Right atrium auricular region (tissue), 2 donors: ENCODE measurements at places on chromosomes 4 and X. TPM values are rescaled to one million over a fixed set of nuclear protein-coding genes. Genes with fewer than 3 reads are reported as not detected.
A peak's percentile ranks its signal among the peaks of the same experiment; 100 is the strongest.

XAGE1A gene
- total RNA-seq = not detected

ERAS gene
- not detected for total RNA-seq

GC gene
- total RNA-seq = not detected

SYP gene
- 2.8 TPM for total RNA-seq

SMIM43 gene
- total RNA-seq = not detected

MEPE gene
- not detected for total RNA-seq

CENPE gene
- total RNA-seq = 3.0 TPM

ARX gene
- total RNA-seq = not detected

SMR3A gene
- total RNA-seq = not detected

TACR3 gene
- total RNA-seq = not detected

GAGE12F gene
- not detected for total RNA-seq

TBC1D14 gene
- total RNA-seq = 33.7 TPM

DNA sequence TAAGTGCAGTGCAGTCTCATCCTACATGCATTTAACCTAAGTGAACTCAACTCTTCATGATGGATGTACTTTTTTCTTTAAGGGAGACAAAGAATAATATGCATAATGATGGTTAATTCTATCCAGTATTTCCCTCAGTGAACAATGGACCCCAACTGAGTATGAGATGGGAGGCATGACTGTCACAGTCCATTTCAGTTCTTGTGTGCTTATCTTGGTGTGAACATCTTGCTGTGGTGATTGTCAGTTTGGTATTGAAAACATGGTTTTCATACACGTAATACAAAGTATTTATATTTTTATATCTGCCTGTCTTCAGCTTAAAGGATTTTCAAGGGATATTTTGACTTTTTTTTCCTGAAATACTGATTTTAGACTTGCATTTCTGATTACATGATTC, 72.0 kb upstream of the NDUFC1 start:
- no peaks in the 10 kb centered on the region for H3K4me1 ChIP-seq
- H3K36me3 ChIP-seq = peaks cover 62% of the 10 kb centered on the region

DNA sequence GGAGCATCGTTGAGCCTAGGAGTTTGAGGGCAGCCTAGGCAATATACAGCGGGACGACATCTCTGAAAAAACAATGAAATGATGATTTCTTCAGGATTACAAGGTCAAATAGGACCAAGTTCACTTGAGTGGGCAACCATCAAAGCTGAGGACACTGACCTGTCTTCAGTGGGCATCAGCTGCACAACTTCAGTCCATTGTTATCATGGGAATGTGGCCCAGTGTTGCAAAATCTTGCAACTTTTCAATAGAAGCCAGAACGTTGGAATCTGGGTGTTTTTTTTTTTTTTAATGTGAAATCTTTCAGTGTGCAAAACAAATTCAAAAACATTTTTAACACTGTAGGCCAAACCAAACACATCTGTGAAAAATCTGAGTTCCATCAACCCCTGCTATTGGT, 155.4 kb upstream of the PLAC1 start:
- H3K27ac ChIP-seq = no peak overlapping the region
- H3K36me3 ChIP-seq = no peaks in the 10 kb centered on the region
- DNase-seq = no peak
- no peak overlapping the region for H3K4me3 ChIP-seq

- H3K4me1 ChIP-seq = no peaks in the 10 kb centered on the region
- H3K36me3 ChIP-seq = no peaks in the 10 kb centered on the region
- no peaks in the 10 kb centered on the region for H3K27me3 ChIP-seq
Observed at GRCh38 chrX:49310371-49310770, 6.9 kb downstream of the GAGE10 start.

- DNase-seq = no peak
- H3K4me3 ChIP-seq = no peak overlapping the region
- H3K36me3 ChIP-seq = no peaks in the 10 kb centered on the region
Observed at GRCh38 chr4:52641854-52642563, 17.1 kb downstream of the USP46 start.

DNA sequence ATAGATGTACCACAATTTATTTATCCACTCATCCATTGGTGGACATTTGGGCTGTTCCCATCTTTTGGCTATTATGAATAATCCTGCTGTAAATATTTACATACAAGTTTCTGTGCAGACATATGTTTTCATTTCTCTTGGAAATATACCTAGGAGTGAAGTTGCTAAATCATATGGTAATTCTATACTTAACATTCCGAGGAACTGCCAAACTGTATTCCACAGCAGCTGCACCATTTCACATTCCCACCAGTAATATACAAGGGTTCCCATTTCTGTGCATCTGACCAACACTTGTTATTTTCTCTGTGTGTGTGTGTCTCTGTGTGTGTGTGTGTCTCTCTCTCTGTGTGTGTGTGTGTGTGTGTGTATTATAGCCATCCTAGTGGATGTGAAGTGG, 15.4 kb upstream of the DOCK11 start:
- no peak for DNase-seq
- no peak overlapping the region for H3K4me3 ChIP-seq
- H3K4me1 ChIP-seq = no peaks in the 10 kb centered on the region
- no peaks in the 10 kb centered on the region for H3K27me3 ChIP-seq
- H3K27ac ChIP-seq = no peak overlapping the region

DNA sequence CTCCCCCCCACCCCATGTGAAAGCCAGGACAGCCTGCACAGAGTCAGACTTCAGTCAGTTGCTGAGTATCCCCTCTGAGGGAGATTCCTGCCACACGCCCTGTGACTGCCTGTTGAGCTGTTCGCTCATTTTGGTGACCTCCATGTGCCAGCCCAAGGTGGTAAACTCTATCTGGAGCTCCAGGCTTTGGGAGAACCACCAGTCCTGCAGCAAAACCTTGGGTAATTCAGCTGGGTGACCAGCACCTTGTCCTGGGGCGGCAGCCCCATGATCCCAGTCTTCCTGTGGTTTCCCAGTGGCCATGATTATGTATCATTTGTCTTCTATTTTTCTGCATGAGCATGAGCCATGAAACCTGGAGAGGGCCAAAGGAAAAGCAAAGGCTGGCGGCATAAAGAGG, 73.4 kb downstream of the NBDY start:
- H3K4me3 ChIP-seq = peak overlapping the region; percentile 53
- H3K27me3 ChIP-seq = no peaks in the 10 kb centered on the region
- H3K27ac ChIP-seq = no peak overlapping the region
- no peaks in the 10 kb centered on the region for H3K36me3 ChIP-seq
- peaks cover 14% of the 10 kb centered on the region for H3K4me1 ChIP-seq

- H3K27ac ChIP-seq = no peak overlapping the region
- H3K36me3 ChIP-seq = no peaks in the 10 kb centered on the region
Observed at GRCh38 chrX:96474741-96475125, 209.9 kb upstream of the DIAPH2 start.

DNA sequence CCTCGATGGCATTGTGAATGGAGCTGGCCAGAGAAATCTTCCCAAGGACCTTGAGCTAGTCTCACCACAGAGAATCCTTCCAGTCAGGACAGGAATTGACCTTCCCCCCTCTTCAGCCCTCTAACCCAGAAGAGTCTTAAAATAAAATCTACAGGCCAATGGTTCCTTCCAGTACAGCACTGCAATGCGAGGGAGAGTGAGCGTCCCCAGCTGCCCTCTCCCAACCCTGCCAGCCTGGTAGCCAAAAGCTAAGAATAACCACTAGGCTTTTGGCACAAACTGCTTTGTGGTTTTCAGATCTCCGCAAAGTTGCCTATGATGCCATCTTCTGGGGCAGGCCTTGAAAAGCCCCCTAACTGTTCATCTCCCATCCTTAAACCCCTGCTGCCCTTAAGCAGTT, 175.1 kb downstream of the AR start:
- no peaks in the 10 kb centered on the region for H3K27me3 ChIP-seq
- no peaks in the 10 kb centered on the region for H3K36me3 ChIP-seq
- H3K27ac ChIP-seq = peak overlapping the region; percentile 54

- no peaks in the 10 kb centered on the region for H3K36me3 ChIP-seq
- H3K27ac ChIP-seq = no peak overlapping the region
- H3K4me3 ChIP-seq = no peak overlapping the region
- H3K27me3 ChIP-seq = no peaks in the 10 kb centered on the region
Observed at GRCh38 chr4:10762561-10762960, 78.0 kb upstream of the CLNK start.

DNA sequence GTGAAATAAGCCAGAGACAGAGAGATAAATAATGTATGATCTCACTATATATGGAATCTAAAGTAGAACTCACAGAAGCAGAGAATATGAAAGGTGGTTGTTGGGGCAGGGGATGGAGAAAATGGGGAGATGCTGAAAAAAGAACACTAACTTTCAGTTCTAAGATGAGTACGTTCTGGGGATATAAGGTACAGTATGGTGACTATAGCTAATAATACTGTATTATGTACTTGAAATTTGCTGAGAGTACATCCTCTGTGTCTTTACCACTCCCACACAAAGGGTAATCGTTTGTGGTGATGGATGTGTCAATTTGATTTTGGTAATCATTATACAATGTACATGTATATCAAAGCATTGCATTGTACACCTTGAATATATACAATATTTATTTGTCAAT, 6.6 kb downstream of the FBXL5 start:
- no peak for DNase-seq
- no peaks in the 10 kb centered on the region for H3K4me1 ChIP-seq
- no peaks in the 10 kb centered on the region for H3K36me3 ChIP-seq
- H3K27ac ChIP-seq = no peak overlapping the region
- H3K27me3 ChIP-seq = no peaks in the 10 kb centered on the region

DNA sequence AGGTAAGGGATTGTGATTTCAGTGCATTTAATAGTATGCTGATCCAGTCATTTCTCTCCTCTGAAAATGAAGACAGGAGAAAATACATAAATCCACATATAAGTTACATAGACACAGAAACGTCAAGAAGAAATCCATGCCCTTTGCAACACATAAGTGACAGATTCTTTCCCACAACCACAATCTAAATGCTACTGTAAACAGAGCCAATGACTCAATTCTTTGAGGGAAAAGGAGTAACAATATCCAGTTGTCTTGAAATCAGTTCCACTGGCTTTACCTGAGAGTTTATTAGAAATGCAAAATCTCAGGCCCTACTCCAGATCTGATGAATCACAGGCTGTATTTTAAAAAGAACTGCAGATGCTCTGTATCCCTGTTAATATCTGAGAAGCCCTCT, 66.4 kb downstream of the ARAP2 start:
- no peaks in the 10 kb centered on the region for H3K27me3 ChIP-seq
- H3K27ac ChIP-seq = no peak overlapping the region
- no peaks in the 10 kb centered on the region for H3K4me1 ChIP-seq
- H3K36me3 ChIP-seq = no peaks in the 10 kb centered on the region

- H3K27ac ChIP-seq = no peak overlapping the region
- no peak for DNase-seq
- H3K36me3 ChIP-seq = no peaks in the 10 kb centered on the region
- no peaks in the 10 kb centered on the region for H3K27me3 ChIP-seq
- no peaks in the 10 kb centered on the region for H3K4me1 ChIP-seq
Observed at GRCh38 chrX:14673764-14674163, 144.4 kb downstream of the GLRA2 start.

- no peak for DNase-seq
- H3K36me3 ChIP-seq = no peaks in the 10 kb centered on the region
- H3K4me1 ChIP-seq = no peaks in the 10 kb centered on the region
- H3K27me3 ChIP-seq = no peaks in the 10 kb centered on the region
- no peak overlapping the region for H3K27ac ChIP-seq
Observed at GRCh38 chr4:149997881-149998421, 80.3 kb upstream of the DCLK2 start.

GRCh38 chr4:95831166-95831565, 8.7 kb upstream of the PDHA2 start:
- no peak overlapping the region for H3K4me3 ChIP-seq
- no peak overlapping the region for H3K27ac ChIP-seq
- H3K4me1 ChIP-seq = no peaks in the 10 kb centered on the region
- no peaks in the 10 kb centered on the region for H3K27me3 ChIP-seq
- H3K36me3 ChIP-seq = no peaks in the 10 kb centered on the region

GRCh38 chr4:14309431-14309830, 681.9 kb upstream of the BOD1L1 start:
- DNase-seq = no peak
- no peaks in the 10 kb centered on the region for H3K36me3 ChIP-seq
- no peak overlapping the region for H3K4me3 ChIP-seq
- no peaks in the 10 kb centered on the region for H3K4me1 ChIP-seq
- no peak overlapping the region for H3K27ac ChIP-seq
- H3K27me3 ChIP-seq = no peaks in the 10 kb centered on the region

DNA sequence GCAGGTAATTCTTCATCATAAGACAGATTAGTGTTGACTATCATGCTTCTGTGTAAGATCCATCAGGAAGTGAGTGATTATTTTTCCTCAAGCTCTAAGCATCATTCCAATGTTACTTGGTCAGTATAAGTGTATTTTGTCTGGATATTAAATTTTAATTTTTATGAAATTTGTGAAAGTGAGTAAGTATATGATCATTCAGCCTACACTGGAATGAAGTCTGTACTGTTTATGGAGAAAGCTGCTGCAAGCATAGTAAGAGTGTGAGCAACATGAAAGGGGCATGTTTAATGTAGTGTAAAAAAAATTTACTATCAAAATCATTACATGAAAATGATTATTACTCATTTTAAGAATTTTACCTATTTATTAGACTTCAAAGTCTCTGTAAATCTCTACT, 84.8 kb downstream of the IL15 start:
- no peak for DNase-seq
- no peak overlapping the region for H3K4me3 ChIP-seq
- no peaks in the 10 kb centered on the region for H3K36me3 ChIP-seq
- no peaks in the 10 kb centered on the region for H3K27me3 ChIP-seq
